ENCODE measurements at places on chromosomes 1 and 21.

- no peak for DNase-seq
Measured at GRCh38 chr1:44507490-44508396, 102.7 kb downstream of the RNF220 start.

GRCh38 chr21:36747815-36748383, 49.0 kb downstream of the SIM2 start:
- DNase-seq: no peak

DNA sequence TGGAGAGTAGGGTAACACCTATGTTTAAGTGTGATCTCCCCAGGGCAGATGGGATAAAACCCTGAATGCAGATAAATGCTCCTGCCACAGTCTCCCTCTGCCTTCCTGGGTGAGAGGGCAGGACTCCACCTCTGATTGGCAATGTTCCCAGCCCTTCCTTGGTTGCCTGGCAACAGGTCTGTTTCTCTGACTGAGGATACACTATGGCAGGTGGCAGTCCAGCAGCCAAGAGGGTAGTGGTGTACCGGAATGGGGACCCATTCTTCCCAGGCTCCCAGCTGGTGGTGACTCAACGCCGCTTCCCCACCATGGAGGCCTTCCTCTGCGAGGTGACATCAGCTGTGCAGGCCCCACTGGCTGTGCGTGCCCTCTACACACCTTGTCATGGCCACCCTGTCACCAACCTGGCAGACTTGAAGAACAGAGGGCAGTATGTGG, at the start of gene DCDC2B:
TSS of gene DCDC2B (plus strand) at position 199 of the 438 bp plus-strand sequence. CDS start at position 204, 5 bp downstream.
- peak; percentile 85 for DNase-seq

DNA sequence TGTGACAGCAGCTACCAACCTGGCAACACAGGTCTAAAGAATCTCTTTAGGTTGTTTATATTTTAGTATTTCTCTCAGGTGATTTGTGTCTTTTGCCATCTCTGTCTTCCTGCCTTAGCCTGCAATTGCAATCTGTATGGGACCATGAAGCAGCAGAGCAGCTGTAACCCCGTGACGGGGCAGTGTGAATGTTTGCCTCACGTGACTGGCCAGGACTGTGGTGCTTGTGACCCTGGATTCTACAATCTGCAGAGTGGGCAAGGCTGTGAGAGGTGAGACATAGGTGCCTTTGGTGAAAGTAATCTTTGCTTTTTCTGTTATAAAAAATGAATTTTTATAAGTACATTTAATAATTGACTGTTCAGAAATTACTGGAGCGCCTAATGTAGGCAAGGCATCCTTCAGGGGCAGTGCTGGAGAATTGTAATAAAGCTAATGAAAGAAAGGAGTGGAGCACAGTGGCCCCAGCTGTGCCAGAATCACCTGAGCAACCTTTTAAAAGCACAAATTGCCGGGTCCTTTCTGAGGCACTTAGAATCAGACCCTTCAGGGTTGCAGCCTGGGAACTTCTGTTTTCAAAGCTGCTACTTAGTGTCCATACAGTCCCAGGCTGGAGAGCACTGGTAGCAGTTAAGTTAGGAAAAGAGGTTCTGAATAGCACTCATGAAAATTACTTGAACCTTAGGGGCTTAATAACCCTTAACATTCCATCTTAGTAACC, 60.6 kb upstream of the LAMC2 start:
- no peak for DNase-seq

GRCh38 chr1:34427170-34427569, 250.5 kb downstream of the C1orf94 start:
- DNase-seq: no peak

- no peak for DNase-seq
Measured at GRCh38 chr1:243710467-243710866, 139.6 kb downstream of the AKT3 start.

GRCh38 chr1:94280541-94280940, 43.2 kb upstream of the ARHGAP29 start:
- DNase-seq: peak; percentile 66

DNA sequence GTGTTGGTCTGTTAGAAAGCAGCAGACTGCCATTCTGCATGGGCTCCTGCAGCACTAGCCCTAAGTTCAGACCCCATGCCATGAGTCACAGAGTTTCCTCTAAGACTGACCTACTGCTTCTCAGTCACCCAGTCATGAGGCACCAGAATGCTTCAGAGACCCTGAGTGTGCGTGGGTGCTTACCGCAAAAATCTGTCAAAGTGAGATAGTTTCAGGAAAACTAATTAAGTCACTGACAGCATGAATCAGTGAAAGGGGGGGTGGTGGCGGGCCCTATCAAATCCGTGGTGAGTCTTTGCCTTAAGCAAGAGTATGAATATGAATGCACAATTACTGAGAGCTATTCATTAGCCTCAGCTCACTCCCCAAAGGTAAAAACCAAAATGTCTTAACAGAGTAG, 98.1 kb downstream of the KCTD3 start:
- DNase-seq: peak; percentile 78

- DNase-seq: no peak
Measured at GRCh38 chr1:40743452-40743851, 40.1 kb upstream of the KCNQ4 start.

DNA sequence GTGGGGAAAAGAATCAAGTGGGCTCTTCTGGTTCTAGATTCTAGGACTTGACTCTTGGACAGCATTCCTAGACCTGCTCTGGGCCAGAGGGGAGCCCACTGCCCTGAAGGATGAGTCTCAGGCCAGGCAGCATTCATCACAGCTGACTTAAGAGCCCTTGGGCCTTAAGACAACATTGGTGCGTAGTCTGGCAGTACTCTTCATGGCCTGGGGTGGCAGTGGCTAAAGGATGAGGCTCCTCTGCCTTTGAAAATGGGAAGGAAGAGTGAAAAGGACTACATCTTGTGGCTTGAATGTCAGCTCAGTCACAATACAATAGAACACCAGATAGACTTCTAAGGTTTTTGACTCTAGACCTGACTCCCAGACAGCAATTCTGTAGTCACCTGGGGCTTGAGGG, 1415.1 kb upstream of the PRMT6 start:
- DNase-seq: no peak

DNA sequence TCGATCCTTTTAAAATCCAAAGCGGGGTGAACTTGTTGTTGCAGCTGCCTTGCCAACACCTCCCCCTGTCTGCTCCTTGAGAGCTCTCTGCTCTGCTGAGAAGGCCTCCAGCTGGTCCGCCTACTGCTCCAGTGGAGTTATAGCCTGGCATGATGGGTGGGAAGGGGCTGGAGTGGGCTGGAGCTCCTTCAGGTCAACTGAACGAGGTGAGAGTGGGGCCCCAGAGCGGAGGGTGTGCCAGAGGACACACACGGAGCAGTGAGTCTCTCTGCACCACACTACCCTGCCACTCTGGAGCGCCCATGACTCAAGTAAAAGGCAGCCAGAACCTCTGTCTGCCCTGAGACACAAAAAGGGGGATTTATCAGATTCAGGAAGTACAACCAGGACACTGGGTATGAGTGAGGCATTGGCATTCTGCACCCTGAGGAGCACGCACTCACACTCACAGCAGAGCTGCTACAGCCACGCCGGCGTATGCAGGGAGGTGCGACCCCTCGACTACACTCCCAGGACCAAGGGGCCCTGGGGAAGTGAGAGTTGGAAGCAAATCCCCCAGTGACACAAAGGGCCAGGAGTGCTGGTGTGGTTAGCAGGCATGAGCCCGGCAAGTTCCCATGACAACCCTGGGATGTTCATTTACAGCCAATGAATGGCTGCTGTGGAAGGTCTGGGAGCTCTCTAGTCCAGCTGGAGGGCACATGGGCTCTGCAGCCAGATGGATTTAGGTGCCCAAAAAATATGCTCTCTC, 28.0 kb upstream of the EVA1B start:
- DNase-seq: peak; percentile 97

GRCh38 chr1:23960291-23961020, 828 bp downstream of the PNRC2 start:
- no peak for DNase-seq

DNA sequence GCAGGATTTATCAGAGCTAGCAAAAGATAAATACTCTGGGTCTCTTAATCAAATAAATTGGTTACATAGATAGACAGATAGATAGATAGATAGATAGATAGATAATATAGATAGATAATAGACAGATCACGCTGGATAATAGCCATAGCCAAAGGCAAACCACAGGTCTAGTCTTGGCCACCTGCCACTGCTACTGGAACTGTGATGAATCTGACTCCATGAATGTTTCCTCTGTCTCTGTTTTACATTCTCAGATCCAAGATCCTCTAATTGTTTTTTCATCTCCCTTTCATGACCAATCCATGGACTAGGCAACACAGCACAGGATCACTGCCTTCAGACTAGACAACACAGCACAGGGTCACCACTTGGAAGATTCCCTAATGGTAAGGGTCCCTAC, 444.7 kb upstream of the NFIA start:
- no peak for DNase-seq

- no peak for DNase-seq
Measured at GRCh38 chr1:92832537-92833114, 786 bp downstream of the RPL5 start.

GRCh38 chr1:215530401-215530984, 36.6 kb upstream of the KCTD3 start:
- no peak for DNase-seq

Data from RCC 7860 (cell line).